Right ventricle myocardium superior (tissue), 1 donor: ENCODE measurements at places on chromosomes 11 and 22. TPM values are rescaled to one million over a fixed set of nuclear protein-coding genes. Genes with fewer than 3 reads are reported as not detected.

Gene EXPH5
- 2.5 TPM for total RNA-seq

Gene ASCL2
- 0.11 TPM for total RNA-seq

Gene SLC35F2
- 0.35 TPM for total RNA-seq

Gene CNTF
- 0.73 TPM for total RNA-seq

Gene OR51B5
- not detected for total RNA-seq

Gene SLC22A25
- total RNA-seq: not detected

Gene VSIG10L2
- total RNA-seq: 0.08 TPM

Gene GLYATL1
- total RNA-seq: not detected

Gene CACNA1I
- 0.03 TPM for total RNA-seq

Gene SYT12
- total RNA-seq: 0.13 TPM

Gene RCE1
- total RNA-seq: 6.2 TPM

Gene RGL4
- not detected for total RNA-seq

Gene MYEOV
- total RNA-seq: not detected

Gene MUC15
- total RNA-seq: not detected

Gene GAL
- not detected for total RNA-seq
